ENCODE measurements at places on chromosomes 12 and 14.

GRCh38 chr12:26818636-26819035 lies 14.4 kb downstream of the ITPR2 start:
- no peak for DNase-seq

GRCh38 chr12:45281994-45282393 lies 66.1 kb downstream of the ANO6 start:
- no peak for DNase-seq

DNA sequence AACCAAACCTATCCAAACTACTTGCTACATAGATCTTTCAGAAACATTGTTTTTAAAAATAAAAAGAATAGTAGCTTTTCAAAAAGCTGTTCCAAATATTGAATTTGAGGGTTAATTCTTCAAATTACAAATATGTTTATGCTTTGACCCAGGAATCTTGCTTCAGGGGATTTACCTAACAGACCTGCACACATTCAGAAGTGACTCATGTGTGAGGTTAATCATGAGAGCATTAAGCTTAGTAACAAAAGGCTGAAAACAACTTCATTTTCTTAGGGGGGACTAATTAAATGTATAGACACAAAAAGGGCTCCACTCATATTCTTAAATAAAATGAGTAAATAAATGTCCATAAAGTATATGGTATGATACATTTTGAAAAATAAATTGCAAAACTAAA lies 672.4 kb upstream of the FLRT2 start:
- DNase-seq, result no peak

DNA sequence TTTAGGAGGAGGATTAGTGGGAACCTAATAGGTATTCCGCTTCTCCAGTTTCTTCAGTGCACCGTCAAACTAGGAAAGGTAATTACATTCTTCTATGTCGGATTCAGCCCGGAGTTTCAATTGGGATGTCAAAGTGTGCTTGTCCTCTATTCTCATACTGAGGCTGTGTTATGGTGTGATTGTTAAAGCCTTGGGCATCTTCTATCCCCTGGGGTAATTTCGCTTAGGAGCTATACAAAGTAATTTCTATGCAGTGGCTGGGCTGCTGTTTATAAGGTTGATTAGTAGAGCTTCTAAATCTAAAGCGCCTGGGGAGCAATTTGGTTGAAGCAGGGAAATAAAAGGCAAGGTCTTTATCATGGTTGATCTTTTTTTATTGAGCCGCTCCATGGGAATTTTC lies 399.6 kb downstream of the ZFP36L1 start:
- no peak for DNase-seq

DNA sequence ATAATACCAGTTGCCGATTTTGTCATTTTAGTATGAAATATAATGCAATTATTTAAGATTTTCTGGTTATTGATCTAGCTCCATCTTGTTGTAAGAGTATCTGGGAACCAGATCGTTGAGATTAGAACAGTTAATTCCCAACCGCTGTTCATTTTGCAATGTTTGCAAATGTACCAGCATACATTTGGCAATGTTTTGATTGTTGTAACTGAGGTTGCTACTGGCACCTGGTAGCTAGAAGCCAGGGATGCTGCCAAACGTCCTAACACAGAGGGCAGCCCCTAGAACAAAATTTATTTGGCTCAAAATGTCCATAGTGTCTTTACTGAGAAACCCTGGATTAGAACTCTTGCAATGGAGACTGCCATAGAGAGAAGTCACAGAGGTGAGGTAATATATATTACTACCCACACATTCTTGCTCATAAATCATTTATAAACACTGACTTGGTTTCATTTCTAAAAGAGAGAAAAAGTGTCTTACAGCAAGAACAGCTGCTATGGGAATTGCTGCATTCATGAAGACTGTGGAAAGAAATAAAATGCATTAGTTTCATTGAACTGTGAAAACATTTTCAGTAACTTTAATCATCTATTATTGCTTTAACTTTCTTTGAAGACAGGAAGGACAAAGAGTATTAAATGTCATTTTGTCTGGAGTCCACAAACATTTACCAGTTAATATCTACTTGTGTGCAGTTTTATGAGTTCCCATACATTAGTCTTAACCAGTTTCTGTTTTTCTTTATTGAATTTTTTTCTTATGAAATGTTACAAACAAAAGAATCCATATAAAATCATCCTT lies 46.2 kb downstream of the ABCC9 start:
- no peak for DNase-seq

GRCh38 chr14:59154373-59154772 lies 34.1 kb upstream of the DAAM1 start:
- no peak for DNase-seq

- DNase-seq, result peak; percentile 67
Measured at GRCh38 chr12:52836042-52836466, 1.9 kb upstream of the KRT79 start.

- no peak for DNase-seq
Measured at GRCh38 chr14:97275276-97275675, 478.1 kb downstream of the VRK1 start.

DNA sequence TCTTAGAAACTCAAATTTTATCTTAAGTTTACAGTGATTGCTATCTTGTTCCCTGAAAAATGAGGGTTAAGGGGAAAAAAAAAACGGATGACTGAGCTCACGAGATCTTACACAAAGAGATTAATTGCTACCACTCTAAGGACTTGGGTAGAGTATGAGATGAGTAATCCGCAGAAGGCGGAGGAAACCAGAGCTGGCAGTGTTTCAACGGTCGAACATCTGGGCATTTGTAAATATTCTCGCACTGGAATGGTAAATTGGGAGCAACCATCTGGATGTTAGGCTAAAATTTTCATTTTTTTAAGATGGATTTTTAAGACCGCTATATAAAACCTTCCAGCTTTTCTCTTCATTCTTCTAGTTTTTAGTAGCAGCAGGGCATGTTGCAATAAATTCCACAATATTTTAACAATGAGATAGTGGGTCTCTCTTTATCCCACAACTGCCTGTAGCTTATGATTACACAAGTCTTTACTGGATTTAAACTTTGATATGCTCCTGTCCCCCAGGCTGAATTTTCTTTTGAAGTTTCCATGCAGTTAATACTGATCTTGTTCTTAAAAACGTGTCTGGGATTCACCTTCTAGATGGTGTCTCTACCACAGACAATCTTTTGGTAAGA lies 1324.1 kb downstream of the AACS start:
- DNase-seq, result no peak

GRCh38 chr12:93990832-93991803 lies 157.3 kb upstream of the PLXNC1 start:
- no peak for DNase-seq

- no peak for DNase-seq
Measured at GRCh38 chr12:76874027-76874426, 4.8 kb downstream of the CSRP2 start.

GRCh38 chr12:80068173-80068572 lies 31.2 kb upstream of the OTOGL start:
- no peak for DNase-seq

DNA sequence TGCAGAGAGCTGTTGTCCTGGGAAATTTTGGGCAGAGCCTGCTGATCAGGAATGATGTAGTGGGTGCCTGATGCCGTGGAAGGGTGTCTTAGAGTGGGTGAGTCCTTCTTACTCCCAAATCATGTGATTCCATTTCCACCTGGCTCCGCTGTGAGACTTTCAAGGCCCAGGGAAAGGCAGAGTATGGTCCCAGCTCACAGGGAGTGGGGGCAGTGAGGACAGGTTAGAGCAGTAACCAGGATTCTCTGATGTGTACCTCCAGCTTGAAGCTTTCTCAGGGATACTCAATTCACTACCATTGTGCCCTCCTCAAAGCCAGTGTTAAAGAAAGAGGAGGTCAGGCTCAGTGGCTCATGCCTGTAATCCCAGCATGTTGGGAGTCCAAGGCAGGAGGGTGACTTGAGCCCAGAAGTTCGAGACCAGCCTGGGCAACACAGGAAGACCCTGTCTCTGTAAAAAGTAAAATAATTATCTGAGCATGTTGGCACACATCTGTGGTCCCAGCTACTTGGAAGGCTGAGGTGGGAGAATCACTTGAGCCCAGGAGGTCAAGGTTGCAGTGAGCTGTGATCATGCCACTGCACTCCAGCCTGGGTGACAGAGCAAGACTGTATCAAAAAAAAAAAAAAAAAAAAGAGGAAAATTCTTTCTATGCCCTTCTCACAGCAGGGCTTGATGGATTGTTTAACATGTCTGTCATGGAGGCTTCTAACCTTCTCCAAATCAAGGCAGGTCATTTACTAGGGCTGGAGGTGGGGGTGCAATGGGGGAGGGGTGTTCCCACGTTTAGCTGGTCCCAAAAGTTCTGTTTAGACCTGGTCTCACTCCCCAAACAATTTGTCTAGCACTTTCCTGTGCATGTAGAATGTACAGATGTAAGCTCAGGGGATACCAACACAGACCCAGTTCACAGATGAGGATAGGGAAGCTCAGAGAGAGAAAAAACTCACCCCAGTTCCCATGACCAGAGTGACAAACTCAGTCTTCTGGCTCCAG lies 12.5 kb upstream of the IQSEC3 start:
- DNase-seq, result no peak

GRCh38 chr12:2673966-2674810 lies 120.6 kb upstream of the FKBP4 start:
- no peak for DNase-seq

DNA sequence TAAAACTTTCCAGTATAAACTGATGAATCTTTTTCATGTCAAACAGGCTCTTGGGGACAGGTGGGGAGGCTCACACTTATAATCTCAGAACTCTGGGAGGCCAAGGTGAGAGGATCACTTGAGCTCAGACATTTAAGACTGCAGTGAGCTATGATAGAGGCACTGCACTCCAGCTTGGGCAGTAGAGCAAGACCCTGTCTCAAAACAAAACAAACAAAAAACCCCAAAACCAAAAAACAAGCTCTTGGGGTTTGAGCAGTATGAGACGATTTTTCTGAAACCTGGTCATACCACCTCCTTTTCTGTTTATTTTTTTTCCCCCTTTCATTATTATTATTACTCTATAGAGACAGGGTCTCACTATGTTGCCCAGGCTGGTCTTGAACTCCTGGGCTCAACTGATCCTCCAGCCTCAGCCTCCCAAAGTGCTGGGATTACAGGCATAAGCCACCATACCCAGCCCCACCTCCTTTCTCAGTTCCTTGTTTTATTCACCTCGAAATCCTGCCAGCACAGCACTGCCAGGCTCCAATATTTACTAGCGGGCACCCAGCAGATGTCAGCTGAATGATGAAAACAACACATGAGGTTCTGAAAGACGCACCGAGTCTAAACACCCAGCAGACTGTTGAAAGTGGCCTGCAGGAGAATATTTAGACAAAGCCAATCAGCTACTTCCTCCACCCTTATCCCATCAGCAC lies 19.5 kb upstream of the CDK17 start:
- DNase-seq, result no peak

DNA sequence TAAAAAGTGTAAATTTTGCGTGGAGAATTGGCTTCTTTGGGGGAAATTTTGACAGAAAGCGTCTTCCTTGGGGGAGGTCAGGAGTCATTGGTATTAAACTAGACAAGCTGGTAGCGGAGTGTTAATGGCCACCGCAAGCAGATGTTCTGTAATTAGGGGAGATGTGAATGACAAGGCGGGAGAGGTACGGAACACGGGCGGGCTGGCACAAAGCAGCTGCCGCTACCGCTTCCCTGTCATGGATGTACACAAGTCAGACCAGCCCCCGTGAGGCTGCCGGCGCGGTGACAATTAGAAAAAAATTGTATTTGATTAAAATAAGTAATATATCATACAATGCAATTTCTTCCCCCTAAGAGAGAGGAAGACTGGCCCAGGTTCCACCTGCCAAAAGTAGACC lies 501.6 kb downstream of the VRK1 start:
- no peak for DNase-seq

GRCh38 chr12:10031771-10032175 lies 1.3 kb downstream of the CLEC9A start:
- DNase-seq, result no peak

- peak; percentile 34 for DNase-seq
Measured at GRCh38 chr14:100653409-100653808, 66.2 kb upstream of the BEGAIN start.

GRCh38 chr14:80213602-80214001 lies 2.3 kb upstream of the DIO2 start:
- peak; percentile 11 for DNase-seq

- DNase-seq, result no peak
Measured at GRCh38 chr14:37753459-37753858, 158.0 kb downstream of the TTC6 start.
